Stimulated activated CD8-positive, alpha-beta memory T cell treated with anti-CD3 and anti-CD28 coated beads, Interleukin-7, amount 100 ng/mL, for 4 hours (primary cell): ENCODE measurements at places on chromosomes 11 and 22.

DNA sequence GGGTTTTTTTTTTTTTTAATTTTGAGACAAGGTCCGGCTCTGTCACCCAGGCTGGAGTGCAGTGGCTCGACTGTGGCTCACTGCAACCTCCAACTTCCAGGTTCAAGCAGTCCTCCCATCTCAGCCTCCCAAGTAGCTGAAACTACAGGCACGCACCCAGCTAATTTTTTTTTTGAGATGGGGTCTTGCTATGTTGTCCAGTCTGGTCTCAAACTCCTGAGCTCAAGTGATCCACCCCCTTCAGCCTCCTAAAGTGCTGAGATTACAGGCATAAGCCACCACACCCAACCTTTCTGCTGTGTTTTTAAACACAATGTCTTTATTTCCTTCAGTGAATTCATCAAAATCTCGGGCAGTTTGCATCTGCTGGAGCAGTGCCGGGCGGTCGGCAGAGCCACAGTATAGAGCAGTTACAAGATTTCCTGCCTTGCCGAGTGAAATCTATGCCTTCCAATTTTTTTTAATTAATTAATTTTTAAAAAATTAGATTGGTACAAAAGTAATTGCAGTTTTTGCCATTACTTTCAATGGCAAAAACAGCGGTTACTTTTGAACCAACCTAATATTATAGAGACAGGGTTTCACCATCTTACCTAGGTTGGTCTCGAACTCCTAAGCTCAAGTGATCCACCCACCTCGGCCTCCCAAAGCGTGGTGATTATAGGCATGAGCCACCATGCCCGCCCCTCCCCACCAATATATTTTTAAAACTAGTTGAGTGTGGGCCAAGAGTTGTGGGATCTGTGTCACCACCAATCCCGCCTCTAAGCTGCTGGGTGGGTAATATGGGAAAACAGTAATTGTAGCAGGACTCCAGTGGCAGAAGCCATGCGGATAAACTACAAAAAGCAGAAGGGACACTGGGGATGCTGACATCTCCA, 2.7 kb upstream of the ACY3 start:
- no peak for DNase-seq

DNA sequence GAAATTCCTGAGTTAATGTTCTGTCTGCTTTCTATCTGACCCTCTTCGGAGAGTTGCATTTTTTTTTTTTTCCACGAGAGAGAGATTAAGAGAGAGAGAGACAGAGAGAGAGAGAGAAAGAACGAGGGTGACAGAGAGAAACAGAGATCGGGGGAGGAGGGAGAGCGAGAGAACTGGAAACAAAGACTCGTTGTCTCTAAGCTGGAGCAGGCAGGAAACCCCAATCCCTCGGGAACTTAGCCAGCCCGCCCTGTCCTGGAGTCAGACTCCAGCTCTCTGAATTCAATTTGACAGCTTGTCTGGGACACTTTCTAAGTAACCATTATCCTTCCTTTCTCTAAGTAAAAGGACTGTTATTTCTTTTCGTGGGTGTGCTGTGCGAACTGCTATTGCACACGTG, 76.9 kb downstream of the KCNJ1 start:
- DNase-seq: no peak

- no peak for DNase-seq
These were observed 2.0 kb downstream of the FBLN1 start for GRCh38 chr22:45504373-45505341.

GRCh38 chr11:83438438-83438837, 152.3 kb upstream of the CCDC90B start:
- no peak for DNase-seq

GRCh38 chr11:95337972-95338429, 107.0 kb upstream of the SESN3 start:
- no peak for DNase-seq

- no peak for DNase-seq
These were observed 82.3 kb downstream of the FDX1 start for GRCh38 chr11:110512026-110512425.

DNA sequence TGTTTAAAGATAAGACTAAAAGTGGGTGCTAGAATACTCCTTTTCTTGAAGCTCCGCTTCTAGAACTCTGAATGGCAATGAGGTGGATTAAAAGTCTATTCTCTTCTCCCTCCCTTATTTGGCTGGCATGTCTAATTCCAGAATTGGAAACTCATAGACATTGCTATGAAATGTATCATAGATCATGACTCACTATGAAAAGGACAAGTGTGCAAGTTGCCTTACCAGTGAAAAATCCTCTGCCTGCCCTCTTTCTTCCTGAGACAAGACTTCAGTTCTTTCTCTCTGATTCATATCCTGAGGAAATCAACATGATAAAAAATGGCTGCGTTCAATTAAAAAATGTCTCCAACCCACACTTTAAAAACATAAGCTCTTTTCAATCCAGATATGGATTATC, 73.2 kb upstream of the BLID start:
- DNase-seq: no peak

DNA sequence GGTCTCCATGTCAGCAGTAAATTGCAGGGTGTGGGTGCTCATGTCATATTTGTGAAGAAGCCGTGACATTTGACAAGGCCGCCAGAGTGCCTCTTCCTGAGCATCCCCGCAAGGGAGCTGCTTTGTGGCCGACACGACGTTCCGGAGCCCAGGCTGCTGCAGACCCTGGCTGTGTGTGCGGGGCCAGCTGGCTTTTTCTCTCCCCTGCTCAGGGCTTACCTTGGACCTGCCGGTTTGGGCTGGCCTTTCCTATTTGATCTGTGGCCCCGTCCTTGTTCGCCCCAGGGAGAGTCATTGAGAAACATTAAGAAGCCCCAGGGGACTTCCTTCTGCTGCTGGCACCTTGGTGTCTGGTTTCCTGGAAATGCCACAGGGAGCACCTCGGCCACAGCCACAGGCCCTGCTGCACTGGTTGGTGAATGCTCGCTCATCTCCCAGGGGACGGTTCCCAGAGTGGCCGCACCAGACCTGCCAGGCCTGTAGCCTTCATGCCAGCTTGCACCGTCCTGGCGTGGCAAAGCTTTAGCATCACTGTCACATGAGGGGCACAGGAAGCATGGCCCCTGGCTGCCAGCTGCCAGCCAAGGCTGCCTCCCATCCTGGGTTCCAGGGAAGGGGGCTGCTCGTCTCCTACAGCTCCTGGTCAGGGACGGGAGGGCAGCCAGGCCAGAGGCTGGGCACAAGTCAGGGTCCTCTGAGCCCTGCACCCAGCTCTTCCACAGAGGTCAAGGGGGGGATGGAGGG, 5.4 kb downstream of the GRK2 start:
- peak; percentile 53 for DNase-seq

DNA sequence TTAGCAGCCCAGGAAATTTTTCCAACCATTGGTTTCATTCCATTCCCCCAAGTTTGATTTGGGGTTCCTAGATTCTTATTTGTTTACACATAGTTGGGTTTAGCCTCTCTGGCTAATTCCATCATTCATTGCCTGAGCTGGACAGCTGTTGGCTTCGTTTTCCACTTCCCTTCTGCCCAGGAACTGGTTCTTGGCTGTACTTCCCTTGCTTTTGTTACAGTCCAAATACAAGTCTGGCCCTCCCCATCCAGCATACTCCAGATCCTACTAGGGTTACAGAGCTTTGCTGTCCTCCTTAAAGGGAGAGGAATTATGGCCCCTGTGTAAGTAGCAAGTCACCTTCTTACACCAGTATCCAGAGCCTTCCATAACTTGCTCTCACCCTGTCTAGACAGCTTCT, 356.3 kb downstream of the FAT3 start:
- DNase-seq: no peak

- no peak for DNase-seq
These were observed 4.1 kb upstream of the PTDSS2 start for GRCh38 chr11:445765-446588.

DNA sequence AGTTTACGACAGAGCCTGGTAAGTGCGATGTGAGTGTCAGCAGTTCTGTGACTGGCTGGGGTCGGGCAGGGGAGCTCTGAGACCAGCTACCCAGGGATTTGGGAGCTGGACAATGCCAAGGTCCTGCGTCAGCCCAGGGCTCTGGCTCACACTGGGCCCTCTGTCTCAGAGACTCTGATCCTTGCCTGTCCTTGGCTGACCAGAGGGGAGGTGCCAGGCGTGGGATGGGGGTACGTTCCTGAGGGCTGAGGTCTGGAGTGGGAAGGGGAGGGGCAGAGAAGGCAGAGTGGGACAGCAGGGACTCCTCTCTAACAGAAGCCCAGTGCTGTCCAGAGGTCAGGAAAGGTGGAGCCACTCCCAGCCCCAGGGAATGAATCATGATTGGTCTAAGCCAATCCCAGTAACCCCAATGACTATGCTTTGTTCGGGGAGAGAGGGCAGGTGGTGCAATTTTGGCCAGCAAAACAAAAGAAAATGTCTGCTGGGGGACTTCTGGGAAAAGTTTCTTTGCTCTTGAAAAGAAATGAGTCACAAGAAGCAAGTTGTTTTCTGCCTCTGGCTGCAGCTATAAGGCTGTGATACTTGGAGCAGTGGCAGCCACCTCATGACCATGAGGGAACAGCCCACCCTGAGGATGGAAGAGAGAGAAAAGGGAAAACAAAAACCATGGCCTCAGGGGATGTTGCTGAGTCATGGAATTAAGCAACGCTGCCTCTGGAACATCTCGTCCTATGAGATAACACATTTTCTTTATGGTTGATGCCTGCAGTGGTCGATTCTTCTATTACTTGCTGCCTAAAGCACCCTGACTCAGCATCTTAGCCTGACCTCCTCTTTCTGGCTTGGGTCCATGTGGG, 108.3 kb downstream of the CHST1 start:
- DNase-seq: no peak

GRCh38 chr22:30228509-30229359, 17.8 kb downstream of the LIF start:
- no peak for DNase-seq

GRCh38 chr11:86681483-86681756, 9.0 kb upstream of the ME3 start:
- DNase-seq: no peak

GRCh38 chr22:45261407-45262088, 20.9 kb upstream of the KIAA0930 start:
- DNase-seq: no peak

GRCh38 chr11:29452146-29452545, 564.7 kb downstream of the KCNA4 start:
- no peak for DNase-seq

DNA sequence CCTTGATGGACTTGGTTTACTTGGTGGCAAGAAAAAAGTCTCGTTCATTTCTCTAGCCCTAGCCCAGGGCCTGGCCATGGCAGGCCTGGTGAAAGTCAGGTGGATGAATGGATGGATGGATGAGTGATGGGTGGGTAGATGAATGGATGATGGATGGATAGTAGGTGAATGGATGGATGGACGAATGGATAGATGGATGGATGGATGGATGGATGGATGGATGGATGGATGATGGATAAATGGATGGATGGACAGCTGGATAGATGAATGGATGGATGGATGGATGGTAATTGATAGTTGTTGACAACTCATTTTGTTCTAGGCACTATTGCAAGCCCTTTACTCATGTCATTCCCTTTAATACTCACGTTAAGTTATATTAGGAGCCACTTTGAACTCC, 86.1 kb upstream of the ANO1 start:
- DNase-seq: no peak

- no peak for DNase-seq
These were observed 3.6 kb downstream of the TRIM29 start for GRCh38 chr11:120134106-120134930.

GRCh38 chr11:110908401-110909105, 196.3 kb upstream of the ARHGAP20 start:
- no peak for DNase-seq

DNA sequence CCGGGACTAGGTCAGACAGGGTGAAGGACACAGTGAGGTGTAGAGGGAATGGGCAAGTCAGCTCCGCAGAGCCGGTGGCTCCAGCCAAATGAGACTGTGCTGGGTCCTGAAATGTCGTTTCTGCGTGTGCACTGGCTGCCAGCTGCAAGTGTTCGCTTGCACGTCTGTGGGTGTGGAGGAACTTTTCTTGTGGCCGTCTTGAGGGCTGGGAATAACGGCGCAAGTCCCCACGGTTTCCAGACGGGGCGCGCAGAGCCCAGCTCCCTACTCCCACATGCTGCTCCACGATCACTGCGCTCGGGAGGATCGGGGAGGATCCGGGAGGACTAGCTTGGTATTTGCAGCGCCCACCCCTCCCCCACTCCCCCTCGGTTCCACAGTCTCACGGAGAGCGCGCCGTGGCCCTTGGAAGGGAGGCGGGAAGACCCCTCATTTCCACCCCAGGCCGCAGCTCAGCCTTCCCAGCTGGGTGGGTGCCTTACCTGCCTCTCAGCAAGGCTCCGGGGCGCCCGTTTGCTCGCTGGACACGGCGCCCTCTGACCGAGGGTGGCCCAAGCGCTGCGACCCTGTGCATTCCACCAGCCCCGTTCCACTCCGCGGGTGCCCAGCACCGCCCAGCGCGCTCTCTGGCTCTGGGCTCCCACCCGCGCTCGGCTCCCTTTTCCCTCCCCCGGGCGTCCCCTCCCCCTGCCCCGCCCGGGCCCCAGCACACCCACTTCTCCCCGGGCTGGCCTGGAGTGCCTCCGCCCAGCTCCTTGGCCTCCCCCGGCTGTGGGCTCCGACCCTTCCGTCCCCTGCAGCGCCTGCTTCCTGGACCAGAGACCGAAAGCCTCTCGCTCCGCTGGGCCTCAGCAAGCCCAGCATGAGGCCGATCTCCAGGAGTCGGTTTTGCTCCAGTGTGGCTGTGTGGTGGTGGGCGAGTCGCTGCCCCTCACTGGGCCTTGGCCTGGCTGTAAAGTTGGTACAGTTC, at the start of gene KCNE3:
Gene KCNE3, minus strand, starts transcription at position 634 of the 970 bp plus-strand sequence. CDS start 9,986 bp downstream, outside the sequence.
- no peak for DNase-seq

- DNase-seq: no peak
These were observed 711 bp upstream of the ZPR1 start for GRCh38 chr11:116788534-116788933.

DNA sequence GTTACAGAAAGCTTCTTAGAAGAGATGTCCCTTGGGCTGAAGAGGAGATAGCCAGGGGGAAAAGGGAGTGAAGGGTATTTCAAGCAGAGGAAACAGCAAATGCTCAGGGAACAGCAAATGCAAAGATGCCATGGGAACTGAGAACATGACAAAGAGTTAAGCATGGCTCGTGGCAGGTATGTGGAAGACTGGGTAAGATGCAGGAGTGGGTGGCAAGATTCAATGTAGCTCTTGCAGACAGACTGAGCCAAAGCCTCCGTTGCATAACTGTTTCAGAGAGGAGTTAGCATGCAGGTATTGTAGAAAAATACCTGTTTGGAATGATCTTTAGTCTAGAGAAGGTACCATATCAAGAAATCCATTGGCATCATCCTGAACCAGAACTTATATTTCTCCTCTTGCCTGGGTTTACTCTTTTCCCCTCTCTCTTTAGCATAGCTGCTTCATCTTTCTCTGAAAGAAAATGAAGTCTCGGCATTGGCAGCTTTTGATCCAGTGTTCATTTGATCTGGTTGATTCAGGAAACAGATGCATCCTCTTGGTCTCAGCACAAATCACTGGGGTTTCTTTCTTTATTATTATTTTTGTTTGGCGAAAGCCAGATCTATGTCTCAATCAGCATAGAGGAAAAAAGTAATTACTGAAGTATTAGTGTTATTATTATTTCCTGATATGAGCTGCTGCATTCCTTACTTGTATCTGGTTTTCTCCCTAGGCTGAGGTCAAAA, 41.7 kb upstream of the NUP160 start:
- no peak for DNase-seq
